Right cardiac atrium (tissue), 5 donors: ENCODE measurements at places on chromosomes 1 and 21. TPM values are rescaled to one million over a fixed set of nuclear protein-coding genes. Genes with fewer than 3 reads are reported as not detected.
A peak's percentile ranks its signal among the peaks of the same experiment; 100 is the strongest.

GRCh38 chr1:3352299-3352951 is 102.0 kb upstream of the ARHGEF16 start:
- peak; percentile 77 for DNase-seq

Gene SPRR1B
- not detected for polyA plus RNA-seq

- no peak for DNase-seq
These were observed 1.0 kb downstream of the RAB7B start for GRCh38 chr1:206002160-206002559.

DNA sequence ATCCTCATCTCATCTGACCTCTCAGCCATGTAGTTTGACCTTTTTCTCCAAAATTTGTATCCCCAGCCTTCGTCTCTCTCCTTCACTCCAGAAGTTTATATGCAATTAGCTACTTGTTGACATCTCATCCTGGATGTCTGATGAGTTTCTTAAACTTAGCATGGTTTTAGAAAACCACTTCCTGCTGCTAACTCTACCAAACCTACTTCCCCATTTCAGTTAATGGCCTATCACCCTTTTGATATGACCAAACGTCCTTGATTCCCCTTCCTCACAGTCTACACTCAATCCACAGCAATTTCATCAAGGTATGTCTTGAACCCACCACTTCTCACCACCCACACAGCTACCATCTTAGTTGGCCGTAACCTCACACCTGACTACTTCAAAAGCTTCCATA is 121.9 kb downstream of the LRRC40 start:
- no peak for DNase-seq

DNA sequence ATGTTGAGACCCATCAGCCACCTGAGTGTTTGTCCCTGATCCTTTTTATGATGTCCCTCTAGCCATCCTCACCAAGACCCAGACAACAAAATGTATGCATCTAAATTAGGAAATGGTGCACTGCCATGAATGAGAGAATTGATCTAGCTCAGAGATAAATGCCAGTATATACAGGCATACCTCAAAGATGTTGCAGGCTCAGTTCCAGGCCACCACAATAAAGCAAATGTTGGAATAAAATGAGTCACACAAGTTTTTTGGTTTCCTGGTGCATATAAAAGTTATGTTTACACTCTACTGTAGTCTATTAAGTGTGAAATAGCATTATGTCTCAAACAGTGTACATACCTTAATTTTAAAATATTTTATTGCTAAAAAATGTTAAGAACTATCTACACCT is 63.9 kb downstream of the CHIA start:
- DNase-seq, result no peak
